ENCODE measurements at places on chromosomes 2 and 18.

- no peak for DNase-seq
Measured at GRCh38 chr2:201855356-201855755, 49.0 kb downstream of the CDK15 start.

- DNase-seq, result peak; percentile 63
Measured at GRCh38 chr2:237466211-237466610, 20.8 kb upstream of the MLPH start.

GRCh38 chr2:73856214-73856613, 27.5 kb downstream of the STAMBP start:
- DNase-seq, result no peak

- no peak for DNase-seq
Measured at GRCh38 chr2:121372082-121372481, 87.1 kb upstream of the TFCP2L1 start.

- no peak for DNase-seq
Measured at GRCh38 chr2:83615511-83615910, 843.6 kb downstream of the SUCLG1 start.

- no peak for DNase-seq
Measured at GRCh38 chr18:74587441-74587840, 10.2 kb upstream of the ZNF407 start.

DNA sequence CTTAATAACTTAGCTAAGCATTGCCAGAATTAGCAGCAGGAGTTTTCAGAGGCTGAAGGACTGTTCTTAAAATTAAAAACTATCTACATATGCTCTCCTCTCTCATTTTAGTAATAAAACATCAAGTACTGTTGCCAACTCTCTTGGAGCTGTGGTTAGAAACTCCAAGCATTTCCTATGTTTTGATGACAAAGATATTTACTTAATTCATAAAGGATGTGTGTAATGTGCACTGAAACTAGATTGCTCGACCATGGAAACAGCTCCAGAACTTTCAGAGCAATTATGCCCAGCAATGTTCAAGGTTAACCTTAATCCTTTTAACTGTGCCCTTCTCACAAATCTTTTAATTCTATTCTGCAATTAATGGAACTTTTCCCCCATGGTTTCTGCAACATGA, 8.4 kb downstream of the GRP start:
- DNase-seq, result peak; percentile 34

- peak; percentile 81 for DNase-seq
Measured at GRCh38 chr2:16094811-16095210, 154.5 kb downstream of the MYCN start.
